ENCODE measurements at places on chromosomes 2 and 18.

DNA sequence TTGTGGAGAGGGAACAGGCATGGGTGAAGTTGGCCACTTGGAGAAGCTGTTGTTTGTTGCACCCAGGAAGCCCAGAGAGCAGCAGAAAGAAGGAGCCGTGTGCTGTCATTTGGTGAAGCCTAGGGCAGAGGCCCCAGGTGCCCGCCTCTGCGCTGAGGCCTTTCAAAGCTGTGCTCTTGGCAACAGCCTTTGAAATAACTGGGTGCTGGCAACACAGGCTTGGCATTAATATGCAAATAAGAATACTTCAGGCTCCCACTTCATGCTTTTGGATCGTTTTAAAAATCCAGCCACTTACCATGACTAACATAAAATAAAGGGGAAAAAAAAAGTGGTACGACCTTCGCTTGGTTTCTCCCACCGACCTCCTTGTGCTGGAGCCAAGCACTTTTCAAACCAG is 41.1 kb downstream of the DHRS9 start:
- DNase-seq: no peak

DNA sequence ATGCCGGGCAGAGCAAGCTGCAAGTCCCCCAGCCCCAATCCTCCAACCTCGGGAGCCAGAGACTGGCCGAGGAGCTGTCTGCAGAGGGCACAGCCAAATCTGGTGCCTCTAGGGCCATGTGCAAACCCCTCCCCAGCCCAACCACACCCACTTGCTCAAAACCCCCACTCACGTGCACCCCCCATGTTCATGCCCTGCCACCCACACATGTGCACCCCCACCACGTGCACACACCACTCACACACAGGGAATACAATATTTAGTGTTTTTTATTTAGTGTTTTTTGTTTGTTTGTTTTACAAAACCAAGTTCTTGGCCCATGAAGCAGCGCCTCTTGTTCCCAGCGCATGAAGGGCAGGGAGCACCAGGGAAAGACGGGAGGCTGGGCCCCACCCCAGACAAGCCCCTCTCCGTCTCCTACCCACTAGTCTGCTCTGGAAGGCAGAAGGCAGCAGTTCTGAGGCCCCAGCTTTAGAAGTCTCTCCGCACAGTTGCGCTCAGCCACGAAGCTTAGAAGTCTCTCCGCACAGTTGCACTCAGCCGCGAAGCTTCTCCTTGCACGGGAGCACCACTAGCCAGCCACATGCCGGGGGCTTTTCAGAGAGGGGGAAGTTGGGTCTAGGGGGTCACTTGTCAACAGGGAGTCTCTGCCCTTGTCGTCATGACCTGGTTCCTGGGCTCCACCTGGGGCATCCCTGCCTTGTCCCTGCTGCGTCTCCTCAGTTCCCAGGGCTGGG is 276.1 kb upstream of the HDAC4 start:
- DNase-seq: no peak

DNA sequence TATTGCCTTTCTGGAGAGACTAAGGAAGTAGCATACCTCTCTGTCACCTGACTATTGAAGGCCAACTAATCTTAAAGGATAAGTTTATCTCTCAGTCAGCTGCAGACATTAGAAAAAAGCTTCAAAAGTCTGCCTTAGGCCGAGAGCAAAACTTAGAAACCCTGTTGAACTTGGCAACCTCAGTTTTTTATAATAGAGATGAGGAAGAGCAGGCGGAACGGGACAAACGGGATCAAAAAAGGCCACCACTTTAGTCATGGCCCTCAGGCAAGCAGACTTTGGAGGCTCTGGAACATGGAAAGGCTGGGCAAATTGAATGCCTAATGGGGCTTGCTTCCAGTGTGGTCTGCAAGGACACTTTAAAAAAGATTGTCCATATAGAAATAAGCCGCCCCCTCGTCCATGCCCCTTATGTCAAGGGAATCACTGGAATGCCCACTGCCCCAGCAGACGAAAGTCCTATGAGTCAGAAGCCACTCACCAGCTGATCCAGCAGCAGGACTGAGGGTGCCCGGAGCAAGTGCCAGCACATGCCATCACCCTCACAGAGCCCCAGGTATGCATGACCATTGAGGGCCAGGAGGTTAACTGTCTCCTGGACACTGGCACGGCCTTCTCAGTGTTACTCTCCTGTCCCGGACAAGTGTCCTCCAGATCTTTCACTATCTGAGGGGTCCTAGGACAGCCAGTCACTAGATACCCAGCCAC is 61.5 kb upstream of the FAM98A start:
- no peak for DNase-seq

GRCh38 chr2:27308359-27308881 is at the start of gene UCN:
Gene UCN, minus strand, starts transcription at chr2:27308445. Its CDS starts 550 bp downstream, at chr2:27307895.
- no peak for DNase-seq

- DNase-seq: no peak
These were observed 571.9 kb upstream of the PKDCC start for GRCh38 chr2:41475959-41476358.

DNA sequence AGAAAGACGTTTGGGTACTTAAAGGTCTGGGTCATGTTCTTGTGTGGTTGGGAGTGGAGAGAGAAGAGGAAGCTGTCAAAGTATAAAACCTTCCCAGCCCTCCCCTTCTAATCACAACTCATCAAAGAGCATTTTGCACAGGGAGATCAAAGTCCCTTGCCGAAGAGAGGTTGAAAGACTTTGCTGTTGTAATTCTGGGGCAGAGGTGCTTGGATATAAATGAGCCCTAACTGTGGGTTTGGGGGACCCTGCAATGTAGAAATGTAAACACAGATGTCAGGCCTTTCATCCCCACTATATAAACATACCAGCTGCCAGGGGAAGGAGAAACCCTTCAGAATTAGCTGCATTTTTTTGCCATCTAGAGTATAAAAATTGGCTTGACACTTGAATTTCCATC is 182.1 kb downstream of the ETAA1 start:
- DNase-seq: no peak

DNA sequence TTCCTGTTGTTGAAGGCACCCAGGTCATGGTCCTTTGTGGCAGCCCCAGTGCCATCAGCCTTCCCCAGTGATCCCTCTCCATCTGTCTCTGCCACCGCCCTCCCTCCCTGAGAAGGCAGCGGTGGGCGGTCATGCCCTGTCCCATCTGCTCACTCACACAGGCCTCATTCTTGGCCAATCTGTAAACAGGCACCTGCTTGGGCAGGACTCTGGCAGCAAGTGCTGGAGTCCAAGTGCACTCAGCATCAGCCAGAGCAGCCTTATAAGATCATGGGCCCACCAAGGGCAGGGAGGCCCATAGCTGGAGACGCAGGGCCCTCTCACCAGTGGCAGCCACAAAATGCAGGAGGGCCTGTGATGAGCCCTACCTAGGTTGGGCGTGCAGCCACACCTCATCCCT is 140.9 kb downstream of the TWIST2 start:
- no peak for DNase-seq

GRCh38 chr2:201484805-201485204 is 33.3 kb downstream of the STRADB start:
- no peak for DNase-seq

- no peak for DNase-seq
These were observed 249.0 kb upstream of the TANK start for GRCh38 chr2:160911258-160911657.

DNA sequence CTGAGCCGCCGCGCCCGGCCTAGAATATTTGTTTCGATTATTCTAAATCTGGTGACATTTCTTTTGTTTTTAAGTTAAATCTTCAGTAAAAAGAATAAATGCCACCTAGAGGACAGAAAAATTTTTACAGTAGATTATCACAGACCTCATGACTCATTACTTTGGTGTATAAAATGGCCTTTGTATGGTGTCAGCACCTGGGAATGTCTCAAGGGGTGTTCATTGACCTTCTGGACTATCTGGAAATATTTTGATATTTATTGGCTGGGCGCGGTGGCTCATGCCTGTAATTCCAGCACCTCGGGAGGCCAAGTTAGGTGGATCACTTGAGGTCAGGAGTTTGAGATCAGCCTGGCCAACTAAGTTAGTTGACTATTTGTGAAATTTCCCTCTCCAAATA is 30.3 kb upstream of the SLC30A6 start:
- no peak for DNase-seq

DNA sequence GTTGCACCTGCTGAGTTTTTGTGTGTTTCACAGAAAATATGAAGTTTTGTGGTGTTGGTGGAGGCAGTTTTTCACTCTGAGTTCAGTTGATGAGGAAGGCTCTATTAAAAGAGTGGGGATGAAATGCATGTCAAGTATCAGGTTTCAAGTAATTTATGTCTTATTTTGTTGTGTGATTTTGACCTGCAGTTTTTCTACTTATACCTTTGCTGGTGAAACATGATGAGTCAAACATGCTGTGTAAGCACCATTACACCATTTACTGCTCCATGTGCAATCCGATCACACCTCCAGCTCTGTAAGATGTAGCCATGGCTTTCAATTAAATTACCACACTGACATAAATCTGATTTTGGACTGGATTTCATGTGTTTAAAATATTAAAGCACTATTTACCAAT is 174.5 kb upstream of the ZEB2 start:
- DNase-seq: no peak

- no peak for DNase-seq
These were observed 177.8 kb downstream of the SLC39A10 start for GRCh38 chr2:195834836-195835235.

GRCh38 chr18:79706006-79706405 is 26.4 kb downstream of the CTDP1 start:
- DNase-seq: no peak

DNA sequence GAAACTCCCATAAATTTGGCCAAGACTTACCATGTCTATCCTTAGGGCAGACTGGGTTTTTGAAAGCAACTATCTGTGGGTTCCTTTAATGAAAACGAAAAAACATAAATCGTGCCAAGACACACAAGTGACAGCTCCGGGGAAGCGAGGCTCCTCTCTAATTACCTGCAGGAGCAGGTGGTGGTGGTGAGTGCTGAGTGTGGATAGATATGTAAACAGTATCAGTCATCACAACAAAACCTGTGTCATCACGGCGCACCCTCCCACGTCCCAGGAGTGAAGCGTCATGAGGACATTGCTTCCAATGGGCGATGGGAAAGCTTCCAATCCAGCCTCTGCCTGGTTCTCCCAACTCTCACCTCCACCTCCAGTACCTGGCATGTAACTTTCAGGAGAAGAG is 31.3 kb downstream of the ACKR3 start:
- no peak for DNase-seq

- no peak for DNase-seq
These were observed 181.9 kb downstream of the MEMO1 start for GRCh38 chr2:31828891-31829290.

- DNase-seq: no peak
These were observed 362.3 kb downstream of the MYCN start for GRCh38 chr2:16302431-16303272.

GRCh38 chr2:171703574-171704347 is 16.5 kb downstream of the DYNC1I2 start:
- no peak for DNase-seq

- no peak for DNase-seq
These were observed 63.0 kb upstream of the HAAO start for GRCh38 chr2:42855221-42855970.
